NCI-H460 (cell line): ENCODE measurements at places on chromosomes 13 and 19.
A peak's percentile ranks its signal among the peaks of the same experiment; 100 is the strongest.

GRCh38 chr13:40204246-40204645 is 462.2 kb downstream of the FOXO1 start:
- no peak for DNase-seq

DNA sequence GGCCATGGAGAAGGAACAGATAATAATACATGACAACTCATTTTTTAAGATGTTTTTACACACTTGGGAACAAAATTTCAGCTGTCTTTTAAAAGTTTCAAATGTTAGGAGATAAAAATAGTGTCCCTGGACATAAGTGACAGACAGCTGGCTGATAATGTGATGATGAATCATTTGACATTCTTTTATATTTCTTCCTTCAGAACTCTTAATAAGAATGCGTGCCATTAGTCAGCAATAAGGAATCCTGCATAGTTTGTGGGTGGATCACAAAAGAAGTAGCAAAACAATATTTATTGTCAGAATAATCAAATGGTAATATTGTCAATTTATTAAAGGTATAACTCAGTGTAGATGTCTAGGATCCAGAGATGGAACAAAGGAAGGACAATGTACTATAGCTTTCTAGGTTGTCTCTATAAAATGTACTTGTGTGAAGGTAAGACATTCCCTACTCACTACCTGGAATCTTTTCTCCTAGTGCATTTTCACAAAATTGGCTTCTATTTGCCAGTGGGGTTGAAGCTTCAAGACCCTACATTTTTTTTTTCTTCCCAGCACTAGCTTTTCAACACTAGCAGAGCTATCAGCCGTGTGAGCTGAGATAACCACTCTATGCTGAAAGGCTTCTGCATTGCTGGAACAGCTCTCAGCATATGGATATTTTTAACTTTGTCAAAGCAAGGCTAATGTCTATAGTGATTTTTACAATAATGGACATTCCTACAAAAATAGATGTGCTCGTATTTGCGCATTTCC is 175.6 kb upstream of the SLITRK6 start:
- DNase-seq = no peak

DNA sequence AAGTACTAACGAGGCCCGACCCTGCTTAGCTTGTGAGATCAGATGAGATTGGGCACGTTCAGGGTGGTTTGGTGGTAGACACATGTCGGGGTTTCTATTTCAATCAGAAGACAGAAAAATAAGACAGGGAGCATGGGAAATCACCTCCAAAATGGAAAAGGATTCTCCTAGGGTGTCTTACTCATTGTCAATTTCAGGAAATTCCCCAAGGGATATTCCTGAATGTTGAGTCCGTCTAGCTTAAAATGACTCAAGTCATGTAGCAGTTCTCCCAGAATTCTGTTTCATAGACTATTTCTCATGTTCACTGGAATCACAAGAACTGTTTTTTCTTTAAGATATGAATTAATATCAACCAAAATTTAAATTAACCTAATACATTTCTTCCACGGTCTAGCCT is 380.1 kb downstream of the EFNB2 start:
- no peak for DNase-seq

DNA sequence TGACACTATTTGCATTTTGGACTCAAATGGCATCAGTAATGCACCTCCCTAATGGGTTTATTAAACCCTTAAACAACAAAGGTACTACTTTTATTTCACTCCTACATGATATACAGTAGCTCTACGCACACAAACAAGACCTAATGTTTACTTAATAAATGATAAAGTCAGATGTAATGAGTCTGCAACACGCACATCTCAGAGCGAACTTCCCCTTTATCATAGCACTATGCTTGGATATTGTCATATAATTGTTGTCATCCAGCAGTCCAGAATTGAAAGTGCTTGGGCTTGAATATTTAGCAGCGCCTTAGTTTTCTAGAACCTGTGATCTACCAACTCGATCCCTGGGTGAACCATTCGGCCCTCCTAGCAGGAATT is 772 bp downstream of the PARP4 start:
- peak; percentile 60 for DNase-seq

GRCh38 chr19:33434886-33435705 is 61.6 kb downstream of the CEBPG start:
- DNase-seq = no peak

DNA sequence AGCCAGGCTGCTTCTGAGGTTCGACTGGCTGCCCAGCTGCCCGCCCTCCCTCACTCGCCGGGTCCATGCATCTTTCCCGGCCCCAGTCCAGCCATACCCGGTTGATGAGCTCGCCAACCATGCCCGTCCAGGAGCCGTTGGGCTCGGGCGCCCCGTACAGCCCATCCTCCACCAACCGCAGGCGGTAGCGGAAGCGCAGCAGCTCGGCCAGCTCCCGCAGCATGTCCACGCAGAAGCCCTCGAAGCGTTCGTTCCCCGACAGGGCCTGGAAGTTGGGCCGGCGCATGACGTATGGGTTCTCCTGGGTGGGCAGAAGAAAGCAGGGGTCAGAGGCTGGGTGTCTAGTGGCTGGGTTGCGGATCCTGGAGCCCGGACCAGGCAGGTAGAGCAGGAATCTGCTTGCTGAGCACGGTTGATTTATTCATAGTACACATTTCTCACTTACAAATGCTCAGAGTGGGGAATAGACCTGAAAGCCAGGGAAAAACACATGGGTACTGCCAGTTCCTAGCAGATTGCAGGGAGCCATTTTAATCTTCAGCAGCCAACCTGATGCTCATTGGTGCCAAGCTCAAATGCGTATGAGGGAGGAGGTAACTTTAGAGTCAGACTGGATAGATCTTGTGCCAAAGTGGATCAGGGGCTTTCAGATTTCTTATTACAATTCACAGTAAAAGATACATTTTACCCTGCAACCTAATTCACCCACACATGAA is 27.4 kb downstream of the GRIK5 start:
- no peak for DNase-seq
